Karpas-422 (cell line): ENCODE measurements at places on chromosomes 11 and 22.
A peak's percentile ranks its signal among the peaks of the same experiment; 100 is the strongest.

- DNase-seq: peak; percentile 73
- H3K4me1 ChIP-seq: no peaks in the 10 kb centered on the region
- no peaks in the 10 kb centered on the region for H3K27me3 ChIP-seq
- no peaks in the 10 kb centered on the region for H3K36me3 ChIP-seq
- no peak overlapping the region for H3K4me3 ChIP-seq
- H3K27ac ChIP-seq: no peak overlapping the region
Observed at GRCh38 chr11:6022956-6023355, 7.6 kb downstream of the OR56A1 start.

DNA sequence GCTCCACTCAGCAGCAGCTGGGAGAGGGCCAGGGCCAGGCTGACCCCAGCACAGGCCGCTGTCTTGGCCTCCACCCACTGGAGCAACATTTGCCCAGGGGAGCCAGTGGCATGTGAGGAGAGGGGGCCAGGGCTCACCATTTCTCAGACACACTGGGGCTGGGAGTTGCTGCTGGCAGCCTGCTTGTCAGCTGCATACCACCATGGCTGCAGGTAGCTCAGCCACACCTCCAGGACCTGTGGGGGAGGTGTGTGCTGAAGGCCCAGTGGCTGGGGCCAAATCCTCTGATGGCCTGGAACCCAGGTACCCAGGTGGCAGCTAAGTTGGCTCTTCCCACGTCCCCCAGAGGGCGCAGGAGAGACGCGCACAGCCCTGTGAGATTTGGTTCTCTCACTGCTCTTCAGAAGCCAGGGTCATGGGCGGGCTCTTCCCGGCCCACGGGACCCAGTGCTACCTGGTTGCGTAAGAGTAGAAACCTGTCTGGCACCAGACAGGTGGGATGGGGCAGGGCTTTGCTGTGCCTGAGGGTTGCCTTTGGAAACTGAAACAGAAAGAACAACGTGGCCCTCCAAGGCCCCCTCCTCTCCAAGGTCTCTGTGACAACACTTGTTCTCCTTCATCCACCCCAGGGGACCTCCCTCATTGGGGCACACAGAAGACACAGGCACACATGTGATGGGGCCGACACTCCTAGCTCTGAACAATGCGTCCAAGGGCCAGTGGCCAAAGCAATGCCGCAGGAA is 98.8 kb downstream of the MED15 start:
- H3K27ac ChIP-seq: no peak overlapping the region
- H3K36me3 ChIP-seq: no peaks in the 10 kb centered on the region

- no peaks in the 10 kb centered on the region for H3K27me3 ChIP-seq
- no peak overlapping the region for H3K27ac ChIP-seq
- H3K4me1 ChIP-seq: no peaks in the 10 kb centered on the region
- H3K36me3 ChIP-seq: no peaks in the 10 kb centered on the region
Observed at GRCh38 chr11:120666121-120666639, 154.6 kb downstream of the GRIK4 start.

DNA sequence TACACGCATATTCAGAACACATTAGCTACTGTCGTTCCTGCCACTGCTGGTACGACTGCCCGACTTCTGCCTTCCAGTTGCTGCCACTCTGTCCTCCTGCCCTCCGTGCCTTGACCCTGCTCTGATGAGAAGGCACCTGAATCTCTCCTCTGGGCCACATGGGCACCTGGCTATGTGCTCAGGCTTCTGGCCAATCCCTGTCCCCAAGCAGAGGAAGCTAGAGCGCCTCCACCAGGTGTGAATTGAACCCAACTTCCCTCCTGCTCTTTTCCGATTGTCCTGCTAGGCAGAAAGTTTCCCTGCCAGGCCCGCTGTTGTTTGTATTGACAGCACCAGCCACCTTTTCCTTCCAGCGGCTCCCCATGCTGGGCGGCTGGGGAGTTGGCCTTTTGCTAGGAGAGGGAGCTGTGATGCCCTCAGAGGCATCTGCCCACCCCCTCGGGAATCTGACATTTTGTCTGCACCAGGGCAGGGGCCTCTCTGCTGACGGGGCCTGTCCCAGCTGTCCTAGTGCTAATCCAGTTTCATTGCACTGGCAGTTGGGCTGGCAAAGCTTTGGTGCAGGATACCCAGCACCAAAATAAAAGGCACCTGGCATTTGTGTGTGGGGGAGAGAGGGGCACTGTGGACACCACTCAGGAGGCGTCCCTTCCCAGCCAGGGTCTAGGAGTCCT is 118.0 kb downstream of the GRIK4 start:
- no peak overlapping the region for H3K4me3 ChIP-seq
- no peaks in the 10 kb centered on the region for H3K36me3 ChIP-seq
- no peaks in the 10 kb centered on the region for H3K27me3 ChIP-seq
- no peaks in the 10 kb centered on the region for H3K4me1 ChIP-seq
- no peak overlapping the region for H3K27ac ChIP-seq
- DNase-seq: no peak

DNA sequence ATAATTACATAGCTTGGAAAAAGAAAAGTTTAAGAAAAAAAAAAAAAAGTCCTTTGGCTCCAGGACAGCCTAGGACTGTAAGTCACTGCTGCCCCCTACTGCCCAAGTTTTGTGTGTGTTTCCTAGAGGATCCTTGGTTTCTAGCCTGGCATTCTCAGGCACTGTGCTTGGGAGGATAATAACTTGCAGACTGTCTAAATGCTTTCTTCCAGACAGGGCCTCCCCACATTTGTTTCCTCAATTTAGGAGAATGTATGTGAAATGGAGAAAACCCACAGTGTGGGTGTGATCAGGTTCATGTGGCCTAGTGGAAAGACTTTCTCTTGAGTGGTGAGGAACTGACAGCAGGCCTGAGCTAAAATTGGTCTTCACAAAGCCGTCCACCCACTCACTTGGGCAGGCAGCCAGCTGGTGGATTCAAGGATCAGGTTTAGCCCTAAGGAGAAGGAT is 191.0 kb downstream of the NAV2 start:
- no peak overlapping the region for H3K27ac ChIP-seq
- no peaks in the 10 kb centered on the region for H3K27me3 ChIP-seq
- DNase-seq: peak; percentile 87
- H3K4me1 ChIP-seq: no peaks in the 10 kb centered on the region
- no peak overlapping the region for H3K4me3 ChIP-seq

DNA sequence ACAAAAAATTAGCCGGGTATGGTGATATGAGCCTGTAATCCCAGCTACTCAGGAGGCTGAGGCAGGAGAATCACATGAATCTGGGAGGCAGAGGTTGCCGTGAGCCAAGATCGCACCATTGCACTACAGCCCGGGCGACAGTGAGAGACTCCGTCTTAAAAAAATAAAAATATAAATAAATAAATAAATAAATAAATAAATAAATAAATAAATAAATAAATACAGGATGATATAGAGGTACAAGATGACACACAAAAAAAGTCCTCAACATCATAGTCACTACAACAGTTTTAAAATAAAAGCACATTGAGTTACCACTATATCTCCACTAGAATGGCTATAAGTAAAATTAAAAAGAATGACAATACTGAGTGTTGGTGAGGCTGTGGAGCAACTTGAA is 97.8 kb downstream of the ALX4 start:
- DNase-seq: no peak
- no peak overlapping the region for H3K4me3 ChIP-seq
- no peak overlapping the region for H3K27ac ChIP-seq
- H3K36me3 ChIP-seq: 0 out of 2 replicates have a peak, but pooled peaks cover 2% of the 10 kb centered on the region

DNA sequence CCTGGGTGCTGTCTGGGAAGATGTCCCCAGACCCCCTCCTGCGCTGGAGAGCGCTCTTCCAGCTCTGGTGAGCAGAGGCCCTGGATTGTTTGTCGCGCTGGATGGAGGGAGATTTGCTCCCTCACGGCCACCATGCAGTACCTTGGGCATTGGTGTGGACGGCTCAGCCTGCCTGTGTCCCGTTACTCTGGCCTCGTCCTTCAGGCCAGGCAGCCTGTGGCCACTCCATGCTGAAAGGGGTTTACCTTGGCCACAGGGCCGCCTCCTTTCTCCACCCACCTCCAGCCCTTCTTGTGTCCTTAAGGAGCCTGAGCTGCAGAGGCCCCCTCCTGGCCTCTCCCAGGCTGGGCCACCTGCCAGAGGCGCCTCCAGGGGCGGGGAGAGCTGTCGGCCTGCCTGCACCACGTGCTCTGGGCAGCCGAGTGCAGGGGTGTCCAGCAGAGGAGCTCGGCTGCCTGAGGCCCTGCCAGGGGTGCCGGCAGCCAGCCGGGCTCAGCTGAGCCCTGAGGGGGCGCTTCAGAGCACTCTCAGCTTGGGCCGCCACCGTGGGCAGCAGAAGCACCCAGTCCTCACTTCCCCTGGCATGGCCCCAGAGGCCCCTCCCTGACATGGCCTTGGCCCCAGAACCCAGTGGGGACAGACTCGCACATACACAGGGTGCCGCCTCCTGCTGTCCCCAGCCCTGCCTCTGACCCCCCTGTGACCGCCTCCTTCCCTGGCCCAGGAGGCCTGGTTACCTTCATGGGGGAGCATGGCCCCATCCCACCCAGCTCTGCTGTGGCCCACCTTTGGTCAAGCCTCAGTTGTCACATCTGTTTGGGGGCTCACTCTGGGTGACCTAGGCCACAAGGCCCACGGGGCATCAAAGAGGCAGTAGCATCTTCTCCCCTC is 3.4 kb downstream of the CCND1 start:
- DNase-seq: peak; percentile 50
- peaks cover 18% of the 10 kb centered on the region for H3K4me1 ChIP-seq
- H3K27me3 ChIP-seq: no peaks in the 10 kb centered on the region
- H3K27ac ChIP-seq: no peak overlapping the region
- H3K4me3 ChIP-seq: no peak overlapping the region
- no peaks in the 10 kb centered on the region for H3K36me3 ChIP-seq

GRCh38 chr11:98561877-98562395 is 458.8 kb upstream of the CNTN5 start:
- no peak overlapping the region for H3K27ac ChIP-seq
- no peak for DNase-seq
- no peak overlapping the region for H3K4me3 ChIP-seq
- H3K4me1 ChIP-seq: no peaks in the 10 kb centered on the region
- no peaks in the 10 kb centered on the region for H3K27me3 ChIP-seq

- H3K4me1 ChIP-seq: peaks cover 36% of the 10 kb centered on the region
- no peak overlapping the region for H3K4me3 ChIP-seq
- H3K27me3 ChIP-seq: no peaks in the 10 kb centered on the region
- H3K36me3 ChIP-seq: peaks cover 55% of the 10 kb centered on the region
- no peak for DNase-seq
Observed at GRCh38 chr22:42587588-42588175, 27.0 kb downstream of the POLDIP3 start.

DNA sequence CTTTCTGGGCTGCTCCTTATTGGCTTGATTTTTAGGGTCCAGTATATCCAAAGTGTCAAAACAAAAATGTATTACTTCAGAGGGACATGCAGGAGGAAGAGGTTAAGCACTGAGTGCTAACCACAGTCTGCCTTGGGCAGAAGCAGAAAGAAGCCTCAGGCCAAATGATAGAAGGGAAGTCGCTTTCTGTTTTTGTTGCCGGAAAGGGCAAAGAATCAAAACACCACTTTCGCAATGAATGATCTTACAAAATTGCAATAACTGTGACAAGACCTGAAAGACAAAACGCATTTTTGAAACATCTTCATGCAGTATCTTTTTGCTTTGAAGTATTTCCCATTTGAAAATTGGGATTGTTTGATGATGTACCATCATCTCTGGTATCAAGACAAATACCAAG is 70.1 kb upstream of the PICALM start:
- DNase-seq: no peak
- H3K36me3 ChIP-seq: no peaks in the 10 kb centered on the region
- peaks cover 9% of the 10 kb centered on the region for H3K4me1 ChIP-seq
- H3K27me3 ChIP-seq: no peaks in the 10 kb centered on the region
- no peak overlapping the region for H3K4me3 ChIP-seq

- H3K4me3 ChIP-seq: no peak overlapping the region
- H3K27ac ChIP-seq: no peak overlapping the region
- H3K4me1 ChIP-seq: no peaks in the 10 kb centered on the region
Observed at GRCh38 chr11:30381879-30382278, 59.0 kb downstream of the ARL14EP start.

DNA sequence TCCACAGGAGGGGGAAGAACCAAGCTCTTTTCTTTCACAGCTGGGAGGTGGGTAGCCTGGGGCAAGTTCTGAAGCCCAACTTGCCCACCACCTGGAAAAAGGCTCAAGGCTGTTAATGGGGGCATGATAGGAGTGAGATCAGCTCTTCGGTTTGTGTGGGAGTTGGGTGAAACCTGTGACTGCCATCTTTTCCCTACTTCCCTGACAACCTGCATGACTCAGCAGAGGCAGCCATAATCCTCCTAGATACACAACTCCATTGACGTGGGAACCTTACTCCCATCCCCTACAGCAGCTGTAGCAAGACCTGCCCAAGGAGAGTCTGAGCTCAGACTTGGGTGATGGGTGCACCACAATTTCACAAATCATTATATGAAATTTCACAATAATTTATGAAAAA is 13.3 kb upstream of the OOSP4B start:
- no peaks in the 10 kb centered on the region for H3K27me3 ChIP-seq
- no peak for DNase-seq
- no peak overlapping the region for H3K4me3 ChIP-seq
- H3K4me1 ChIP-seq: no peaks in the 10 kb centered on the region

DNA sequence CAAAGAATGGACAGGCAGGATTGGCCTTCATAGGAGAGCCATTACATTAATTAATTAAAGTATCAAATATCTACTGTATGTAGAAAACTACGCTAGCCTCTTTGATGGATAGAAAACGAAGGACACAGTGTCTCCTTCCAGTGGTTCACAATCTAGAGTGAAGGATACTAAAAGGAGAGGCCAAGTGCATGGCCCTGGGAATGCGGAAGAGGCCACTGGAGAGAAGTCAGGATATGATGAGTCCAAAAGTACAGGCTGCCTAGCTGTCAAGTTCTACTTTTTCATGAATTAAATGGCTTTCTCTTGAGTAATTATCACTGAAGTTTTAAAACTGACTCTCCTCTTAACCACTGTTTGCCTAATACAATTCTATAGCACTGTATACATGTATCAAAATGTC is 41.9 kb downstream of the ATG16L2 start:
- H3K4me3 ChIP-seq: no peak overlapping the region
- no peak for DNase-seq
- H3K27ac ChIP-seq: no peak overlapping the region
- H3K4me1 ChIP-seq: no peaks in the 10 kb centered on the region
- H3K27me3 ChIP-seq: no peaks in the 10 kb centered on the region
- peaks cover 15% of the 10 kb centered on the region for H3K36me3 ChIP-seq

DNA sequence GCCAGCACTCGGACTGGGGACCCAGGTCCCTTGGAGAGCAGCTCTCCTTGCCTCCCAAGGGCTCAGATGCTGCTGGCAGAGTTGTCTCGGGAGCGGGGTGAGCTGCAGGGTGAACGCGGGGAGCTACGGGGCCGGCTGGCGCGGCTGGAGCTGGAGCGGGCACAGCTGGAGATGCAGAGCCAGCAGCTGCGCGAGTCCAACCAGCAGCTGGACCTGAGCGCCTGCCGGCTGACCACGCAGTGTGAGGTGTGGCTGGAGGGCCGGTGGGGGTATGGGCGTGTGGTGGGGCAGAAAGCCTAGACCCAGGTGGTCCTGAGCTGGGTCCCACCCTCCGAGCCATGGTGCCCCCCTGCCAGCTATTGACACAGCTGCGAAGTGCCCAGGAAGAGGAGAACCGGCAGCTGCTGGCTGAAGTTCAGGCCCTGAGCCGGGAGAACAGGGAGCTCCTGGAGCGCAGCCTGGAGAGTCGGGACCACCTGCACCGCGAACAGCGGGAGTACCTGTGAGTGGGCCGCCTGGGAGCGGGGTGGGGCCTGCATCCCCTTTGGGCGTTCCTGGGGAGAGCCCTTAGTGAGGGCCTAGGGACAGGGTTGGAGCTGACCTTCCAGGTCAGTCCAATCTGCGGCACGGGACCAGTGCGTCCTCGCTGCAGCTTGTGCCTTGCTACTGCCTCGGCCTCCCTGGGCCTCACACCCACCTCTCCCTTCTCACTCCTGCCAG is 5.8 kb upstream of the RPS6KA4 start:
- DNase-seq: no peak
- peaks cover 33% of the 10 kb centered on the region for H3K4me1 ChIP-seq
- H3K4me3 ChIP-seq: no peak overlapping the region
- no peak overlapping the region for H3K27ac ChIP-seq
- H3K36me3 ChIP-seq: 0 out of 2 replicates have a peak, but pooled peaks cover 4% of the 10 kb centered on the region
- H3K27me3 ChIP-seq: no peaks in the 10 kb centered on the region
